ENCODE measurements at places on chromosomes 1 and 21. TPM values are rescaled to one million over a fixed set of nuclear protein-coding genes. Genes with fewer than 3 reads are reported as not detected.
A peak's percentile ranks its signal among the peaks of the same experiment; 100 is the strongest.

DNA sequence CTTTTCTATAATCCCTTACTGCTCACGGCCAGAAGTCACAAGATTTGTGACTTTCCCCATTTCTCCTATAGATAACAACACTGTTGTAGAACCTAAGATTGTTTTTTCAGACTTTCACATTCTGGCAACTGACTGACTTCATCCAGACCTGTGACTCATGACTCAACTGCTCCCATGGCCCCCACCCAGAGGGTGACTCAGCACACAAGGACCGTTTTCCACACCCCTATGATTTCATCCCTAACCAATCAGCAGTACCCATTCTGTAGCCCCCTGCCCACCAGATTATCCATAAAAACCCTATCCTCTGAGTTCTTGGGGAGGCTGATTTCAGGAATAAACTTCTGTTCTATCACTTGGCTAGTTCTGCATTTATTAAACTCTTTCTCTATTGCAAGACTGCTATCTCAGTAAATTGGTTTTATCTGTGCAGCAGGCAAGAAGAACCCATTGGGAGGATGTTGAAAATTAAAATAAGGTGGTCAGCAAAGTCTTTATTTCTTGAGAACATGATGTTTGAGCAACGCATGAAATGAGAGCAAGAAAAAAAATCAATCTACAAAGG lies 79.7 kb downstream of the NGF start:
- no peak overlapping the region for H3K27ac ChIP-seq
- H3K27me3 ChIP-seq, result no peaks in the 10 kb centered on the region
- H3K36me3 ChIP-seq, result no peaks in the 10 kb centered on the region

GRCh38 chr1:19439464-19440171 lies 45.7 kb downstream of the CAPZB start:
- no peak overlapping the region for H3K4me3 ChIP-seq
- H3K36me3 ChIP-seq, result peaks cover 4% of the 10 kb centered on the region
- no peak for DNase-seq
- peak overlapping the region; percentile 73 for H3K27ac ChIP-seq
- peaks cover 100% of the 10 kb centered on the region for H3K4me1 ChIP-seq

DNA sequence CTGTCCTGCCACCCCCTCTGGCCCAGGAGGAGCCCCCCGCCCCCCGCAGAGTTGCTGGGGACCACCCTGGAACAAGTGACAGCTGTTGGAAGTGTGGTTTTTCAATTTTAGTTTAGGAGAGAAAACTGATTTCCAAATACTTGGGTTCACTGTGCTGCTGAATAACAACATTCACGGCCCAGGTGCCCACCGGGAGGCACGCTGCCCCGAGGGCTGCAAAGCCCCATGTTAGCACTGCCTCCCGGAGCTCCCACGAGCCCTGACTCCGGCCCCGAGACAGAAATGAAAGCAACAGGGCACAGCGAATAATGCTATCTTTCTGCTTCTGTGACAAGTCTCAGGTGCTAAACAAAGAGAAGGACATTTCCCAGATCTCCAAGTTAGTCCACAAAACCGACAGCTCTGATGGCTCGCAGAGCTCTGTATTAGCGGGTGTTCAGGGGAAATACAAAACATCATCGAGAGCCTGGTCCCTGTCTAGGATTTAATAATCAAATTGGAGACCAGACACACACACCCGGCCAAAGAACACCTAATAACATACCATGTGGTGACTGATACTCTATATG lies 451.5 kb downstream of the KIF26B start:
- DNase-seq, result no peak
- no peak overlapping the region for H3K27ac ChIP-seq
- no peaks in the 10 kb centered on the region for H3K36me3 ChIP-seq

DNA sequence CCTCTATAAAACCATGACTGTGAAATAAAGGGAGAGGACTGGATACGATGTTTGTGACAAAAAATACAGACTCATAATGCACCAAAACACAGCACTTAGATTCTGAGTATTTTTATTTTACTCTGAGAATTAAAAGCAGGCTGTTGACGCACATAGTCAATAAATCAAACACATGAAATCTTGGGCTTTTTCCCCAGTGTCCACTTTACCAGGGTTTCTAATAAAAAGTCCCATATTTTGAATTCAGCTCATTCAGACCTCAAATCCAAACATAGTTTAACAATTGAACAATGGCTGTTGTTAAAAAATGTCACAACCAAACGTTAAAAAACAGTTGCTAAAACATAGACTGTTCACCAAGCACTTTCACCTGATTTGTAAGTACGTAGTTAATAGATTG lies 553.4 kb downstream of the LTN1 start:
- H3K27ac ChIP-seq, result no peak overlapping the region
- no peaks in the 10 kb centered on the region for H3K4me1 ChIP-seq
- H3K27me3 ChIP-seq, result no peaks in the 10 kb centered on the region
- H3K36me3 ChIP-seq, result no peaks in the 10 kb centered on the region

GRCh38 chr1:204448344-204448964 lies 36.8 kb upstream of the PPP1R15B start:
- peak overlapping the region; percentile 82 for H3K27ac ChIP-seq
- peaks cover 91% of the 10 kb centered on the region for H3K36me3 ChIP-seq
- H3K4me1 ChIP-seq, result peaks cover 72% of the 10 kb centered on the region
- no peak overlapping the region for H3K4me3 ChIP-seq

The CD1C gene
- total RNA-seq, result 28.9 TPM

The GNG12 gene
- 100 TPM for total RNA-seq

GRCh38 chr1:229514578-229515275 lies 6.6 kb upstream of the NUP133 start:
- peaks cover 6% of the 10 kb centered on the region for H3K4me1 ChIP-seq
- H3K4me3 ChIP-seq, result no peak overlapping the region
- no peaks in the 10 kb centered on the region for H3K27me3 ChIP-seq
- DNase-seq, result no peak
- peaks cover 28% of the 10 kb centered on the region for H3K36me3 ChIP-seq
- no peak overlapping the region for H3K27ac ChIP-seq

GRCh38 chr1:206439205-206439604 lies 31.1 kb upstream of the IKBKE start:
- H3K36me3 ChIP-seq, result peaks cover 63% of the 10 kb centered on the region
- no peak overlapping the region for H3K27ac ChIP-seq
- no peak overlapping the region for H3K4me3 ChIP-seq
- H3K27me3 ChIP-seq, result no peaks in the 10 kb centered on the region
- DNase-seq, result no peak

GRCh38 chr1:101077849-101078248 lies 52.3 kb upstream of the DPH5 start:
- no peak for DNase-seq
- no peak overlapping the region for H3K4me3 ChIP-seq
- no peak overlapping the region for H3K27ac ChIP-seq
- H3K36me3 ChIP-seq, result no peaks in the 10 kb centered on the region
- H3K4me1 ChIP-seq, result peaks cover 6% of the 10 kb centered on the region

The AMY2A gene
- total RNA-seq, result 4.1 TPM

Measured in spleen (tissue), 13 donors.